Activated T-helper 1 cell treated with anti-CD3 and anti-CD28 coated beads, Interleukin-2, amount 50 U/mL, for 16 hours (primary cell): ENCODE measurements at places on chromosomes 1 and 21.

GRCh38 chr1:109389638-109390341 is 7.9 kb downstream of the SORT1 start:
- no peak for DNase-seq

- no peak for DNase-seq
Measured at GRCh38 chr1:219405531-219406331, 207.2 kb downstream of the ZC3H11B start.

DNA sequence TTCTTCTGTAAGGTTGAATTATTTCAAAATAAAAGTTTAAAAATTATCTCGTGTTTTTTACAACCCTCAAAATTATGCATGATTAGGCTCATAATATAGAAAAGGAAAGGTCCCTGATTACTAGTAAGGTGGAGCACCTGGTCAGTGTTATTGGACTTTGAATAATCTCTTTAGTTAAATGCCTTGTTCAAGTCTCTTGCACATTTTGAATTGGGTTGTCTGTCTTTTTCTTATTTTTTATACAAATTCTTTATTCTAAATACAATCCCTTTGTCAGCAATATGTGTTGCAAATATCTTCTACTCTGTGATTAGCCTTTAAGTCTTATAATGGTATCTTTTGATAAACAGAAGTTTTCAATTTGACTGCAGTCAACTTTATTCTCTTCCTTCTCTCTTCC is 100.7 kb upstream of the TNFSF4 start:
- no peak for DNase-seq

DNA sequence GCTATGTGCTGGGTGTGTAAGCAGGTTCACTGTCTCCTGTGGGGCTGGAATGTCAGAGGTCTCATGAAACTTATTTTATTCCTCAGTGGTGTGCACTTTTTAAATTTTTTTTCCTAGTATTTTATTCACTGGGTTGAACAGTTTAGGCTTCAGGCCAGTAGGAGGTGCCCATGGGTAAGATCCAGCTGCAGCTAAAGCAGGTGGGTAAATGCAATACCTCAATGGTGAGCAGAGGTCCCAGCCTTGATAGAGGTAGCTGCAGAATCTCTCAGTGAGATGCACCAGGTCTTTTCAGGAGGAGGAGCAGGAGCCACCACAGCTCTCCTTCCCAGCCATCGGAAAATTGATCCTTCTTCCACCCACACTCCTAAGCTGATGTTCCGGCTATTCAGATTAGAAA is 12.6 kb upstream of the OR6N2 start:
- DNase-seq: no peak

DNA sequence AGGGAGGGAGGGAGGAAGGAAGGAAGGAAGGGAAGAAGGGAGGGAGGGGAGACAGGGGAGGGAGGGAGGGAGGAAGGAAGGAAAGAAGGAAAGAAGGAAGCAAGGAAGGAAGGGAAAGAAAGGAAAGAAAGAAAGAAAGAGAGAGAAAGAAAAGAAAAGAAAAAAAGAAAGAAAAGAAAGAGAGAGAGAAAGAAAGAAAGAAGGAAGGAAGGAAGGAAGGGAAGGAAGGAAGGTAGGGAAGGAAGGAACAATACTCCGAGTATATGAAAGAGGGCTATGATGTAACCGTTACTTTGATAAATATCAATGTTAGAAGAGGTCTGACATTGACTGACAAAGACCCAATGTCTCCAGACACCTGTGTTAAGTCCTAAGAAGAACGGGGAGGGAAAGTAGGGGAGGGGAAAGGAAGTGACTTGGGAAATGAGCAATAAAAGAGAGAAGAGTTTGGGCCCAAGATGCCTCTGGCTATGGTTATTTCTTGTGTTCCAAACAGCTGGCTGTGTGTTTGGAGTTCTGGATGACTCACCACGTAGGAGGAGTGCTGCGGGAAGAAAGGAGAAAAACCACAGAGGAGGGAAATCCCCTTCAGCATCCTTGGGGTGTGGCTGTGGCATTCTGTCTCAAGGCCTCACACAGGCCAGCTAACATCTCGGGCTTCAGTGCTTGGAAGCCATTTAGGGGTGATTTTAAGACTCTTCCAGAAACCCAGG is 37.0 kb upstream of the RXRG start:
- no peak for DNase-seq

DNA sequence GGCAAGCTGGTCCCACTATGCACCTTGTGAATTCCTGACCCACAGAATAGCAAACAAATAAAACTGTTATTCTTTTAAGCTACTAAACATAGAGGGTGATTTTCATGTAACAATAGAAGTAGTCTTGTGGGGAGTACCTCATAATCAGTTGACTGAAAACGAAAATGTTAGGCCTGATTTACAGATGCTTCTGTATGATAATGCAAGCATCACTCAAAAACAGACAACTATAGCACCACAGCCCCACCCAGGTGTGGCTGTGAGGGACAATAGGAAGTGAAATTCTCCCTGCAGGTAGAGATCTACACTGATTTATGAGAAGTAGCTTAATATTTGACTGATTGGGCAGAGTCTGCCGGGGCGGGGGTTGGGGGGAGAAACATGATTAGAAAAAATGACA is 26.5 kb upstream of the KRTAP19-8 start:
- no peak for DNase-seq

DNA sequence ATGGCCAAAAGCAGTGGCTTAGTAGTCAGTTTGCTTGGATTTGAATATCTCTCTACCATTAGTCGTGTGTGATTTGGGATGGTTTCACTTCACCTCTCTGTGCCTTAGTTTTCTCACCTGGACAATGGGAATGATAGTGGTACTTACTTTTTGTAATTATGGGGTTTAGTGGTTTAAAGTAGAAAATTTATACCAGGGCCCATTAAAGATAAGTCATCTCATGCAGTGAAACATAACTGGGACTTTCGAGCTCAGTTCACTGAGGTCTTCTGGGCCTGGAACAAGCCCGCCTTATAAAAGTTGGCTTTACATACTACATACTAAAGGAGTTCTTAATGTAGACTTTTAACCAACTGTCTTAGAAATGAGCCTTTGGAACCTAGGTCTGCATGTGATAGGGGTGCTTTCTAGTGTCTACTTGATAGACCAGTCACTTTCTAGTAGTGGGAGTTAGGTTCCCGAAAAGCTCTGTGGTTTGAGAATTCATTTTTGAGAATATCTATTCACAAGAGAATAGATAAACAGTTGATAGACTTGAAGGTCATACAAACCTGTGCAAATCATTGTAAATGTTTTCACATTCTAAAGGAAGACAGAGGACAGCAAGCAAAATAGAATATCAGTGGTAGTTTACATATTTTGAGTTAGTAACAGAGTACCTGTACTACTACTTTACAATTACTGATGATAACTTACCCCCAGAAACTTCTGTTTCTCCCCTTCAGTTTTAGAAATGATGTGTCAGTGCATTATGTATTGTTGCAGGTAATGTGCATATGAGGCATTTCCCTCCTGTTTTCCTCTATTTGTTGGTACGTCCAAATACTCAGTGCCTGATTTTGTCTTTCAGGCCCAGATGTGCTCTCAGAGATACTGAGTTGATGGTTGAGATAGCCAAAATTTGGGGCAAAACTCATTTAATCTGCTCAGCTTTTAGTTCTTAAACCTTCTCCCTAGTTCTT is 48.0 kb downstream of the DYRK1A start:
- no peak for DNase-seq

GRCh38 chr1:19450811-19451515 is 34.4 kb downstream of the CAPZB start:
- no peak for DNase-seq

DNA sequence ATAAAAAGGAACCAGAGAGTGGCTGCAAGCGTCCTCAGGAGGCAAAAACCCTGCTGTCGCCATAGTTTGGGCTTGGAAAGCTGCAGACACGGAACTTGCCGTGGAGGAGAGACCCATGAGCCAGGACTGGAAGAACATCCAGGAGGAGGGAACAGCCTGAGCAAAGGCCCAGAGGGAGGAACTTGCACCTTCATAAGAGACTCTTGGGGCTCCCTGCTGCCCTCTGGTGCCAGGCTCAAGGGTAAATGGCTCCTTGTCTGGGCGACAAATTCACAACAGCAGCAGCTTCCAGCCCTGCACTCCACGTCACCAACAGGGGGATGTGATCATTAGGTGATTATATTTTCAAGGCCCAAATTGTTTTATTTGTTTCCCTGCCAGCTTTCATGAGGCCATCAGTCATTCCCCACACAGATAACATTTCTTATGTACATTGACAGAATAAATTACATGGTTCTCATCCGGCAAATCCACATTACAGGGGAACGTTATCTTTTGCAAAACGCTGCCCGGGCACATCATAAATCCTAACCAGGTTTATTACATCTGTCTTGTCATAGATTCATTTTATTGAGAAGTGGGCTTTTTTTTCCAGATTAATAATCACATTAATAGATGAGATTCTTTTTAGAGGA is 143.0 kb upstream of the GRIK3 start:
- DNase-seq: no peak

GRCh38 chr1:93815366-93816110 is 63.5 kb downstream of the DNTTIP2 start:
- no peak for DNase-seq

- DNase-seq: no peak
Measured at GRCh38 chr1:205536759-205537361, 32.4 kb downstream of the CDK18 start.

GRCh38 chr1:183735069-183735860 is 69.7 kb upstream of the RGL1 start:
- DNase-seq: no peak

DNA sequence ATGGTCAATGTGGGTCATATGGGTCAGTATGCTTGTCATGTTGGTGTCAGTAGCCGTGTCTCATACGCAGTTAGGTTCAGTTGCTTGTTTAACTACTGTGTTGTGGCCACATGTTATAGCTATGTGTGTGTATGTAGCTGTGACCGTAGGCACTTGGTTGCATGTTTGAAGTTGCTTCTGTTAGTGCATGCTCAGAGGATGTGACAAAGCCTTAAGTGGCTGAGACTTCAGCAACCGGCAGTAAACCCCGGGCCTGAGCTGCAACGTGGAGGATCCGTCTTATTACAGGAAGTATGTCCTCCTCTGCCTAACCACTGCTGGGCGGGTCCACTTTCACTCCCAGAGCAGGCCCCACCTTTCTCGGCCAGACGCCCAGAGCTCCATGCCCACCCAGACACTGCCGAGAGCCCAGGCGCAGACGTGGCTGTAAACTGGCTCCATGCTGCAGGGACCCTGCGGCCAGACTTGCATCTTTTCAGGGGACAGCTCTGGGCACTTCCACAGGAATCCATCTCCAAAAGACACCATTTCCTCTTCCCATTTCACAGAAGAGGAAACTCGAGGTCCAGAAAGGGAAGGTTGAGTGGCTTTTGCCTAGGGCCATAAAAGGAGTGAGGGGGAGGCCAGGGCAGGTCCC is 2.2 kb downstream of the TCEA3 start:
- no peak for DNase-seq

- DNase-seq: no peak
Measured at GRCh38 chr1:155645034-155645598, 35.1 kb downstream of the MSTO1 start.

GRCh38 chr1:86776108-86776507 is 71.7 kb downstream of the SH3GLB1 start:
- DNase-seq: no peak

- no peak for DNase-seq
Measured at GRCh38 chr1:199466961-199467360, 560.5 kb upstream of the NR5A2 start.

GRCh38 chr1:39566441-39567137 is 10.0 kb downstream of the PABPC4 start:
- no peak for DNase-seq

GRCh38 chr1:113519556-113519955 is 129.2 kb downstream of the MAGI3 start:
- DNase-seq: no peak

- no peak for DNase-seq
Measured at GRCh38 chr1:78333502-78333901, 157.3 kb upstream of the PTGFR start.

GRCh38 chr1:53110370-53111072 is 31.9 kb downstream of the SLC1A7 start:
- DNase-seq: no peak

GRCh38 chr1:84259376-84259775 is 42.1 kb upstream of the SAMD13 start:
- no peak for DNase-seq

DNA sequence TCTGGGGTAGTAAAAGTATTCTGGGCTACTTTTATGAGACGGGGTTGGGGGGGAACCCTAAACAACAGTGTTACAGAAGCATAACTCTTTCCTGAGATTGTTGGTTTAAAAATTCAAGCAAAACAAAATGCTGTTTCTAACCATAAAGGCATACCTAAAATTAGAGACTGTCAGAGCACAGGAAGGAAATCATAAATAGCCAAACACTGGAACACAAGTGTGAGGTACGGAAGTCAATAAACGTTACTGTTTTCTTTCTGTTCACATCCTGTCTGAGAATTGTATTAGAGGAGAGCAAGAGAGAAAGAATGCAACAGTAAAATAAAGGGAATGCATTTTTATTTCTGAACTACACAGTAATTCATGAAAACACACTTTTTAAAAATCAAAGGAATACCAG is 42.8 kb upstream of the IL12RB2 start:
- no peak for DNase-seq
